ENCODE measurements at places on chromosomes 6 and 20.

- peak; percentile 27 for DNase-seq
Observed at GRCh38 chr20:2751347-2751877, 49.0 kb downstream of the CPXM1 start.

DNA sequence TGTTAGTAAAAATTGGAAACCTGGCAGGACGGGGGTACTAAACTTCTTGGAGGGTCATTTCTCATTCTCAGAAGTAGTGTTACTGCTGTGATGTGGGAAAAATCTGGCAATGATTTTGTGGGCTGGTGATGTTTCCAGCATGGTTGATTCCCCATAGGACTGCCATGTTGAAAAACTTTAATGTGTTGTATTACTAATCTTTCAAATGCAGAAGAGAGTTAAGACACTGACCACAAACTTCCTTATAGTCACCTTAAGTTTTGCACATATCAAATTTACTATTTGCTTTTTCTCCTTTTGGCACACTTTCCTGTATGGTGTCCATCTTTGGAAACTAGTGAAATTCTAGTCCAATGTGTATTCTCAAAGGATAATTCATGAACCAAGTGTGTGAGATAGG lies 236.2 kb upstream of the TAB2 start:
- no peak for DNase-seq

DNA sequence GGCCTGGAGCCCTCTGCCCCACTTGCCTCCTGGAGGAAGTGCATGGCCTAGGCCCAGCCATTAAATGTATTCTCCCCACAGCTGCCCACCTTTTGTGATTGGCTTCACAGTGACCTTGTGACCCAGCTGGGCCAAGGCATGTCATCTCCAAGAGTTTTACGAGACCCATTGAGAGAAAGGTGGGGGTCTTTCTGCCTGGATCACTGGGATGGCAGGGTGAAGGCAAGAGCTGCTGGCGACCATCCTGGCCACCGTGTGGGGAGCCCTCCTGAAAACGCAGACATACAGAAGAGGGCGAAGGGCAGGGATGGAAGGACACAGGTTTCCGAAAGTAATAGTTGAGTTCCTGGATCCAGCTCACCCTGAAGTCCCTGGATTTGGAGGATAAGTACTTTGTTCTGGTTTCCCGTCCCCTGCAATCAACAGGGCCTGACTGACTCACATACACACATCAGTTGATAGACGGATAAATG lies 12.3 kb upstream of the SPO11 start:
- no peak for DNase-seq

DNA sequence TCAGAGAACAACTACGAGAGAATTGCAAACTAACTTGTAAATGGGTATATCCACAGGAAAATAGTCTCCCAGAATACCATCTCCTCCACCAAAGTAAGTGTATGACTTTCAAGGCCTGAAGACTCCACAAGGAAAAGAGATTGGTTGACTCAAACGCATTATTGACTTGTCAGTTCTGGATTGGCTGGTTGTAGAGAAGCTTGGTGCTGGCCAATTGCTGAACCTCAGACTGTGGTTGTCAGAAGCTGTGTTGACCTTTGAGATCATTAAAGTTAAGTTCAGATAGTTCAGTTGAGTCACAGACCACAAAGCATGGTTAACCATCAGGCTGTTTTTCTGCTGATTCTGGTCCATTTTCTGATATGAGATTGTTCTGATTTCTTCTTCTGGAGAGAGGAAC lies 388.3 kb downstream of the BMP2 start:
- no peak for DNase-seq

DNA sequence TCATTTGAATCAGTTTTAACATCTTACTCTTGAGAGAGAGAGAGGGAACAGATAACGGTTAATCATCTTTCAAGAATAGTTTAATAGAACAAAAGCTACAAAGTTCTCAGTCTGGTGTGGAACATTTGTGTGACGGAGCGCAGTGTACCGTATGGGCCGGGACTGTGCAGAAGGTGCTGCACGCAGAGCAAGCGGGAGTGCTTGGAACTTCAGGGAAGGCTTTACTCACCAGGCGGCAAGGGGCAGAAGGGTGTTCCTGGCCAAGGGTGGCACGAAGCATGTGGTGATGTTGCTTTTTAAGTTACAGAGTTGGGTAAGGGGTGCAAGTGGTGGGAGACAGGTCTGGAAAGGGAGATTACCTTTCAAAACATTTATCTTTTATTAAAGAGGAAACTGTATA lies 95.7 kb downstream of the TULP4 start:
- no peak for DNase-seq

- DNase-seq, result peak; percentile 85
Observed at GRCh38 chr6:42453654-42454427, 2.1 kb upstream of the TRERF1 start.

GRCh38 chr6:107691062-107691751 lies 132.9 kb downstream of the SCML4 start:
- DNase-seq, result peak; percentile 15

- DNase-seq, result no peak
Observed at GRCh38 chr20:23264545-23264944, 86.0 kb upstream of the NXT1 start.

DNA sequence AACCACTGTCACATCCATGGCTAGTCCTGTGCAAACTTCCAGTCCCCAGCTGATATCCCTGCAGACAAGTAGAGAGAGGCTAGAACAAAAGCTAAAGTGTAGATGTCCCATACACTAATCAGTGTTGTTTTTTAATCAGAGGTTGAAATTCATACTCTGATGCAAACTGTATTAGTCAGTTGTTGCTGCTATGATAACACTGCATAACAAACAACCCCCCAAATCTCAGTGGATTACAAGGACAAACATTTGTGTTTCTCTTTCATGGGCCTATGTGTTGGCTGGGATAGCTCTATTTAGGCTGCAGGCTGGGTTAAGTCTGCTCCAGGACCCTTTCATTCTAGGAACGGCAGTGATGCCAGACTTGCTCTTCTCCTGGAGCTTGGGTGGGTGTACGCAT lies 26.8 kb downstream of the BNIP5 start:
- no peak for DNase-seq

- no peak for DNase-seq
Observed at GRCh38 chr6:125947615-125948014, 9.0 kb upstream of the HINT3 start.

DNA sequence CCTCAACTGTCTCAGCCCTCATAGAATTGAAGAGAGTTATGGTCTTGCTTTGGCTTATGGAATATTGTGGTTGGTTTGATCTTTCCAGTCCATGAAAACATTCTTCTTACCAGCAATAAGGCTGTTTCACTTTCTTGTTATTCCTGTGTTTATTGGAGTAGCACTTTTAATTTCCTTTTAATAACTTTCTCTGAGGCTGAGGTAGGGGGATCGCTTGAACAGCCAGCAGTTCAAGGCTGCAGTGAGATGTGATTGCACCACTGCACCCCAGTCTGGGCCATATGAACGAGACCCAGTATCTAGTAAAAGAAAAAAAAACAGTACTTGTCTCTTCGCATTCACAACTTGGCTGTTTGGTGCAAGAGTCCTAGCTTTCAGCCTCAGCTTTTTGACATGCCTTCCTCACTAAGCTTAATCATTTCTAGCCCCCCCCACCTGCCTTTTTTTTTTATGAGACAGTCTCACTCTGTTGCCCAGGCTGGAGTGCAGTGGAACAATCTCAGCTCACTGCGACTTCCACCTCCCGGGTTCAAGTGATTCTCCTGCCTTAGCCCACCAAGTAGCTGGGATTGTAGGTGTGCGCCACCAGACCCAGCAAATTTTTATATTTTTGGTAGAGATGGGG lies 70.5 kb downstream of the NCOA3 start:
- no peak for DNase-seq

GRCh38 chr6:128870746-128871145 lies 12.2 kb upstream of the LAMA2 start:
- no peak for DNase-seq

DNA sequence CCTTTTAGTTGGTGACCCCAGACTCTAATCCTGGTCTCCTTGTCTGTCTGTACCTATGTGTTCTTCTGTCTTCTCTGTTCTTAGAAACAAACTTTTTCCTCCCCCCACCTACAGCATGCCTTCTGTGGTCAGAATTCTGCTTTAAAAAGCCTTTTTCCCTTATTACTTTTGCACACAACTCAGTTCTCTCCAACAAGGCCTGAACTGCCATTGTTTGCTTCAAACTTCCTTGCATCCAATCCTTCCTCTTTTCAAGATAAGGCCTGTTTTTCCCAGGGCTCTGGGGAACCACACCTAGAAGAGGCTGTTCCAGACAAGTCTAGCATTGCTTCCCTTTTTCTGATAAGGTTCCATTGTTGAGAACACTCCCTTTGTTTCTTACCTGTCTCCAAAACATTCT lies 22.2 kb upstream of the NCOA3 start:
- DNase-seq, result no peak

DNA sequence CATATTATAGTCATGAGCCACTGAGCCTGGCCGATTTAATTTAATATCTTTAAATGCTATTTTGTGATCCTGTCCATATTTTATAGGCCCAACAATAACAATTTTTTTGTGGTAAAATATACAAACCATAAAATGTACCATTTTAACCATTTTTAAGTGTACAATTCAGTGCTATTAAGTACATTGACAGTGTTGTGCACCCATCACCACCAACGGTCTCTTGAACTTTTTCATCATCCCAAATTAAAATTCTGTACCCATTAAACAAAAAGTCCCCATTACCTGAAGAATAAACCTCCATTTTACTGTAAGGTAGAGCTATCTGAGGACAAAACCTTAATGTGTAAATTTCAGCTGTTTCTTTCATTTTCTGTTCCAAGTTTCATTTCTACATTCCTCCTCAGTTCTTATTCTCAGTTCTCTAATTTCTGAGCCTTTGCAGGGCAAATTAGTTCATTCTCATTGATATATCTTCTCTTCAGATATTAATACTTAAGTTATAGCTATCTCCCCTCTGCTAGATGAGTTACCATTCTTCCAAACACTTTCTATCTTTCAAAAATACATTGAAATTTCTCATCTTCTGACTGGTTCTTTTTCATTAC lies 10.3 kb downstream of the MTO1 start:
- no peak for DNase-seq

GRCh38 chr6:87078983-87079616 lies 15.8 kb downstream of the CGA start:
- peak; percentile 73 for DNase-seq

GRCh38 chr6:131911951-131912350 lies 39.2 kb downstream of the CCN2 start:
- no peak for DNase-seq

- DNase-seq, result no peak
Observed at GRCh38 chr20:17391127-17391771, 139.9 kb downstream of the BFSP1 start.

DNA sequence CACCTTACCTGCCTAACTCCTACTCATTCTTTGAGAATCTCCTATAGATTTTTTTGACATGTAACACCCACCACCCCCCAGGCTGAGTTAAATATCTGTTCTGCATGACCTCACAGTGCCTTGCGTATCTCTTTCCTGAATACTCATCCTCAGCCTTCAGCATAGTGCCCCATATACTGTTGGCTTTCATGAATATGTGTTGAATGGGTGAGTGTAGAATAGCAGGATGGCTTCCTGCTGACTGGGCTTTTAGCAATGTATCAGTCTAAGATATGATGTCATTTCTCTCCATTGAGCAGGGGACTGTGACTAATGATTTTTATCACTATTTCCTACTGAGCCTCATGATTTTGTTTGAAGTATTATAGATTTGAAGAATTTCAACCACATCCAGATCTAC lies 361.6 kb upstream of the MARCKS start:
- DNase-seq, result peak; percentile 58

DNA sequence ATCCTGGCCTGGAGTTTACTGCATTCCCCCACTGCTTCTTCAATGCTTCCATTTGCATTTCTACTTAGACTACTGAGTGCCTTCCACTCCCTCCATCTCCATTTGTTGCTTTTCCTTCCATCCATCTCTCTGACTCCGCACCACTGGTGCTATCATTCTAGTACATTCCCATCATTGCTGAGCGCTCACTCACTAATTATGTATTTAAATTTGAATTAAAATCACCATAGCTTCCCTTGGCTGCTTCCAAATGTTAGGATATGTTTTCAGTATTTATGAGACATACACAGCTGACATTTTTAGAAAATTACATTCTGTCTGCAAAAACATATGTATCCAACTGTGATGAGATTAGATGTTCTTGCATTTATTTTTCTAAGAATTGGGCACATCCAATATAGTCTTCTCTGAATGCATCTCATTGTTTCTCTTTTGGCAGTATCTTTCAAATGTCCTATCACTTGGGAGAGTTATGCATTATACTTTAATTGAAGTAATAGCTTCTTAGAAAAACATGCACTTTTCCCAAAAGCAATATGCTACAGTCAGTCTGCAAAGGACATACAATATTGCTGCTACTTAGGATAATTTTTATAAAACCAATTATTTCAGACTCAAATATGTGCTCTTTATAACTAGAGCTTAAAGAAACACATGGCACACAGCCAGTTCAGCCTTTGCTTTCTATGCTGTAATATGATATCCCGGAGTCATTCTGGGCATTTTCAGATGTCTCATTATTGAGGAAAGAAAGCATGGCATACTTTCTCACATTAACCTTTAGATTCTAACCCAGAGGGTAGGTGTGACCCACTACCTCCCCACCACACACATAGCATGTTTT lies 12.1 kb upstream of the COL21A1 start:
- peak; percentile 78 for DNase-seq

DNA sequence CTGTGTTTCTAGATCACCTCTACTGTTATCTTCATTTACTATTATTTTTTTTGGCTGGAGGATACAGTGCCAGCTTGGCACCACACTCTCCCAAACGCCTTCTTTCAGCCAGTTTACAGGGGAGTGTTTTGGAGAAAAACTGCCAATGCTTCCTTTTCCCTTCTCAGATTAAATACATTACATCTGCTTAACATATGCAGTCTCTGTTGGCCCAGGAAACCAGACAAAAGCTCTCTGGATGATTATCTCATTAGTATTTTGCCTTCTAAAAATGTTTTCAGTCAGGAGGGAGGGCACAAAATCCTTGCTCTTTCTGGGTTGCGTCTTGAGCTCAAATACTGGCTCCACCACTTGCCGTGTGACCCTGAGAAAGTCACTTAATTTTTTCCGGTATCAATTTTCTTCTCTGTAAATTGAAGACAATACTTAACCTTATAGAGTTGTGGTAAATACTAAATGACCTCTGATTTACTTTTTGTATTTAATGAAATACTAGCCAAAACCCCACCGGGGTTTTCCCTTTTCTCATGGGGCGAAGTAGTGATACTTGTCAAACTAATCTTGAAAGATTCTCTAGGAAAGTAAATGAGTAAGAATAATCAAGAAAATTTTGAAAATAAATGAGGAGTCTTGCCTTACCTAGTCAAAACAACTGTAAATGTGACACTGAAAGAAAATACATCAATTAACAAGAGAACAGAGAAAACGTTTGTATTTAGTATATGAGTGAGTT lies 146.2 kb downstream of the MMS22L start:
- DNase-seq, result no peak

- DNase-seq, result no peak
Observed at GRCh38 chr20:56002908-56003800, 2.2 kb downstream of the CBLN4 start.

All from NCI-H146 (cell line).